ENCODE measurements at places on chromosomes 7 and 10.

GRCh38 chr10:26543567-26544306 lies 105.6 kb downstream of the APBB1IP start:
- no peak for DNase-seq

DNA sequence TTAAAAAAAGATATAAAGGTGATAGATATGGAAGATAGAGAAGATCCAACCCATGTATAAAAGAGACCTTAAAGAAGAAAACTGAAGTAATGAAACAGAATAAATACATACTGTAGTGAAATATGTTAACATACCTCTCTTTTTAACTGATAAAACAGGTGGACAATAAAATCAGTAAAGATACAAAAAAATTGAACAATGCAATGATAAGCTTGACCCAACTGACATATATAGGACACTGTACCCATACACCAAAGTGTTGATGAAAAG lies 17.4 kb upstream of the PRF1 start:
- DNase-seq, result no peak

DNA sequence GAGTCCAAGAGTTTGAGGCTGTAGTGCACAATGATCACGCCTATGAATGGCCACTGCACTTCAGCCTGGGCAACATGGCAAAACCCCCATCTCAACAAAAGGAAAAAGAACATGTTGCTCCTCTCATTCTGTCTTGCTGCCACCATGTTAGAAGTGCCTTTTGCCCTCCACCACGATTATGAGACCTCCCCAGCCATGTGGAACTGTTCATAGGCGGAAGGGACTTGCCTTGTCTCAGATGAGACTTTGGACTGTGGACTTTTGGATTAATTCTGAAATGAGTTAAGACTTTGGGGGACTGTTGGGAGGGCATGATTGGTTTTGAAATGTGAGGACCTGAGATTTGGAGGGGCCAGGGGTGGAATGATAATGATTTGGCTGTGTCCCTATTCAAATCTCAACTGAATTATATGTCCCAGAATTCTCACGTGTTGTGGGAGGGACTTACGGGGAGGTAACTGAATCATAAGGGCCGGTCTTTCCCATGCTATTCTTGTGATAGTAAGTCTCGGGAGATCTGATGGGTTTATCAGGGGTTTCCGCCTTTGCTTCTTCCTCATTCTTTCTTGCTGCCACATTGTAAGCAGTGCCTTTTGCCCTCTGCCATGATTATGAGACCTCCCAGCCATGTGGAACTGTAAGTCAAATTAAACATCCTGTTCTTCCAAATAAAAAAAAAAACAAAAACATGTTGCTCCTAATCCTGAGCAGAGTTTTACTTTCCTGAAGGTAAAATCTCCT lies 22.3 kb downstream of the DLG5 start:
- DNase-seq, result no peak

DNA sequence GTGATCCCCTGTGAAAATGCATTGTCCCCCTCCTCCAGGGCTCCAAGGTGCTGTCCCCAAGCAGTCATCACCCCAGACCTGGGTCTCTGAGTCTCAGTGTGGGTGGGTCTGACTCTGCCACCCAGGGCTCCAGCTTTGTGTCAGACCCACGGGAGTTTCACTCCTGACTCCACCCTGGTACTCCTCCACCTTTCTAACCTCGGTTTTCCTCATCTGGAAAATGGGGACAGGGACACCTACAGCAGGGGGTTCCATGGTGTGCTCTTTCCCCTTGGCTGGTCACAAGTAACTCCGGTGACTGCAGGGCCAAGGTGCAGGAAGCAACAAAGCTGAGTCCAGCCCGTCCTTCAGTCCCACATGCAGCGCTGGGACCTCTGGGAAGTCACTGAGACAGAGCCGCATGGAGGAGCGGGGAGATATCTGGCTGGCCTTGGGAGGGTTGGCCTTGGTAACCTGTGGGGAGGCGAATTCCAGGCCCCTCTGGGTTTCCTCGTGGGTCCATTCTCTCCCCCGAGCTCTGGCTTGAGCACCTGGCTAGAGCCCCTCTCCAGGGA lies 41.8 kb upstream of the RABGEF1 start:
- no peak for DNase-seq

- DNase-seq, result no peak
Observed at GRCh38 chr10:101120884-101121653, 10.0 kb upstream of the TLX1 start.

DNA sequence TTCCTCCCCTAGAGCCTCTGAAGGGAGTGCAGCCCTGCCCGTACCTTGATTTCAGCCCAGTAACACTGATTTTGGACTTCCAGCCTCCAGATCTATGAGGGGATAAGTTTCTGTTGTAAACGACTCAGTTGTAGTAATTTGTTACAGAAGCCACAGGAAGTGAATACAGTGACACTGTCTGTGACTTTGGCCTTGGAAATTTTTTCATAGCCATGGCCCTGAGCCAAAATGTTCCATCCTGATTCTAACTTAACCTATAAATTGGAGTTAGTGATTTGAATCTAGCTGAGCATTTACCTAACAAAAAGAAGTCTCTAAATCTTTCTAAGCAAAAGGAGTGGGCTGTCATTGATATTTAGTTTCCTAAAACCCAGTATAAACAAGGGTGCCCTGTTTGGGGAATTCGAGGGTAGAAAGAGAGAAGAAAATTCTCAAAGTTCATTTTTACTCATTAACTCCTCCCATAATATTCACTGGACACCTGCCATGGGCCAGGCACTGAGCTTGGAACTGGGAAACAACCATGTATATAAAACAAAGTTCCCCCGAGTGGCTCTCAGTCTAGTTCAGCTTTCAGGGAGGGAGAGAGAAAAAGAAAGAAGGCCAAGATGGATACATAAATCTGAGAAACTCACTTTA lies 162.3 kb downstream of the SKIDA1 start:
- DNase-seq, result no peak

DNA sequence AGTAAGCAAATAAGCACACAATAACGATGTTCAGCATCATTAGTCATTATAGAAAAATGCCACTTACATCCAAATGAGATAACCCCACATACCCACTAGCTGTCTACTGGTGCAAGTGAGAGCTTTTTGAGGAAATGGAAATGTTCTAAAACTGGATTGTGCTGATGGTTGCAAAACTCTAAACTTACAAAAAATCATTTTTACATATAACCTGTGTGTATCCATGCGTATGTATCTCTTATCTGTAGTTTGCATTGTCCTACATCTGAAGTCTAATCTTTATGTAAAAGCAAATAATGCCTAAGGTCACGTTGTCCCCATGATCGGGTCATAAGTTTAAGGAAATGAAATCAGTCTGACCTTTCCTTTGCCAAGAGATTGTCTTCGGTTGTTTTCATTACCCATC lies 81.6 kb upstream of the DNAJB6 start:
- DNase-seq, result no peak

DNA sequence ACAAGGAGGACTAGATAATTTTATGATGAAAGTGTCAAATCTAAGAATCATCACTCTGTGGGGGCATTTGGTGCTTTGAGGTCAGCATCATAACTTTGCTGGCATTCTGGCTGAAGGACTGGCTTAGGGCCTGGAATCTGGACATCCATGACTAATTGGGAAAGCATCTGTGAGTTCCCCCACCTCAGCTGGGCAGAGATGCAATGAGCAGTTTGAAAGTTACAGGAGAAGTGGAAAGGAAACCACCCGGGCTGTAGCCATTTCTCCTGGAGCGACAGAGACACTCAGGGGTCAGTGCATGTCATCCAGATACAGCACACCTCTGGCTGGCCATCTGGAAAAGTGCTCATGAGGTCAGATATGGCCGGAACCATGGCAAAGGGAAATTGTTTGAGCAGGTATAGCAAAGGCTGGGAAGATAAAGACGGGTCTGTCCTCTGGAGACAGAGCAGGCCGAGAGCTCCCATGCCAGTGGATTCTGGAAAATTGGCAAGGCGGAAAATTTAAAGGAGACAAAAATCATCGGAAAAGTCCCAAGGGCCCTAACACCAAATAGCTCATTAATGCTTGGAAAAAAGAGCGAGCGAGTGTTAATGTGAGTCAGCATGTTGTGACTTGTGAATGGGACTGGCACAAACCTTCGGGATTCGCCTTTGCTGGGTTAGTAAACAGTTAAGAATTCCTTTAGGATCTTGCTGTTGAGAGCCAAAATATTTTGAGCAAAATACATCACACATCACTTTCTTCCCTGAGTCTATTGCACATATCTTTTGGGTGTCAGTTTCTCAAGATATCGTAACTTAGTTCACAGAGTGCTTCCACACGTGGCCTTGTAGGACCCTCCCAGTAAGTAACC lies 188.4 kb upstream of the AGK start:
- no peak for DNase-seq

DNA sequence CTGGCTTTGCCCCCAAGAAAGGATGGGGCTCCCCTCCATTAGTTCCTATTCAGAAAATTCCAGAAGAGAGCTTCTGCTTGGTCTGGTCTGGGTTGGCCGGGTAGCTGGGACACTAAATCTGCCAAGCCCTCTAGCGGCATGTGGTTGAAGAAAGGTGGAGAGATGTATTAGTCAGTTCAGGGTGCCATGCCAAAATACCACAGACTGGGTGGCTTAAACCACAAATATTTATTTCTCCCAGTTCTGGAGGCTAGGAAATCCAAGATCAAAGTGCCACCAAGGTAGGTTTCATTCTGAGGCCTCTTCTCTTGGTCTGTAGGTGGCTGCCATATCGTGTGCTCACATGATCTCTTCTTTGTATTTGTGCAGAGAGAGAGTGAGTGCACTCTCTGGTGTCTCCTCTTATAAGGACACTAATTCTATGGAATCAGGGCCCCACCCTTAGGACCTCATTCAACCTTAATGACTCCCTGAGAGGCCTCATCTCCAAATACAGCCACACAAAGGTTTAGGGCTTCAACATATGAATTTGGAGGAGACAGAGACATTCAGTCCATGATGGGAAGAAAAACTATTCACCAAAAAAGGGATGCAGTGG lies 38.7 kb upstream of the MTPAP start:
- DNase-seq, result no peak

DNA sequence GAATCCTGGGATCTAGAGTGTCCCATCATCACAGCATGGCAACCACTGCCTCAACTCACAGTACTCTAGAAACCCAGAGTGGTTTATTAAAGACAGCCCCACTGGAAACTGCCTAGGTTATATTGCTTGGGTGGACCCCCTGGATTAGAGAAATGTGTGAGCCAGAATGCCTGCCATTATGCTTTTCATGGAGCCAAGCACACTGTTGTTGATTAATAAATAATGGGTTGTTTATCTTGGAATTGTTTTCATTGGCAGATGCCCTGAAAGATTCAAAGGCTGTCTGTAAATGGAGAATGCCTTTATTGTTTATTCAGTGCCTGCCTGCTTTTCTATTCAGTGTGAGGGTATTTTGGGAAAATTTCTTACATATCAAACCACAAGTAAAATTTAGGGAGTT lies 52.1 kb downstream of the GNAI1 start:
- no peak for DNase-seq

- DNase-seq, result no peak
Observed at GRCh38 chr7:132435016-132435990, 141.0 kb downstream of the PLXNA4 start.

DNA sequence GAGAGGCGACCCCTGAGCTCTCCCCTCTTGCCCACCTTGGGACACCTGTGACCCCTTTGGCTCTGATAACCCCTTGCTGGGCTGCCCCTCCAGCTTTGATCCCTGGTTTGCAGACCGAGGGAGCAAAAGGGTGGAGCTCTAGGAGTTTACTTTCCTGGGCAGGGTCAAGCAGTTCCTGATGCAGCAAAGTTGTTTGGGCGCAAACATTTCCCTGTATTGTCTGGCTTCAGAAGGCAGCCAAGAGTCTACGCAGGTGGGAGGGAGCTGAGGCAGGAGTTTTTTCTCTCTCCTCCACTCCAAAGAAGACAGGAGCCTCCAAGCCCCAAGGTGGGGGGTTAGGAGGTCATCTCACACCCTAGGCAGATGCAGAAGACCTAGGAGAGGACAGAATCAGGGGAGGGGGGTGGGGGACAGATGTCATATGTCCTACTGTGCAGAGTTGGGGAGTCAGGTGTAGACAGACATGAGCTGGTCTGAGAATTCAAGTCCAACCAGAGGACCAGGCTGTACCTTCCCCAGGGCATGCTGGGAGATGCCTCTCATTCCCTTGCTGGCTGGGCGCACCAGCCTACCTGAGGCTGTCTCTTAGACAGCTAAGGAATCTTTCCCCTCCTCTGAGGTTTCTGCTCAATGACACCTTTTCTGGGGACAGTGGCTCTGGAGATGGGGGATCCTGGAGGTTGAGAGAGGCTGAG lies 20.5 kb downstream of the TMEM270 start:
- DNase-seq, result no peak

DNA sequence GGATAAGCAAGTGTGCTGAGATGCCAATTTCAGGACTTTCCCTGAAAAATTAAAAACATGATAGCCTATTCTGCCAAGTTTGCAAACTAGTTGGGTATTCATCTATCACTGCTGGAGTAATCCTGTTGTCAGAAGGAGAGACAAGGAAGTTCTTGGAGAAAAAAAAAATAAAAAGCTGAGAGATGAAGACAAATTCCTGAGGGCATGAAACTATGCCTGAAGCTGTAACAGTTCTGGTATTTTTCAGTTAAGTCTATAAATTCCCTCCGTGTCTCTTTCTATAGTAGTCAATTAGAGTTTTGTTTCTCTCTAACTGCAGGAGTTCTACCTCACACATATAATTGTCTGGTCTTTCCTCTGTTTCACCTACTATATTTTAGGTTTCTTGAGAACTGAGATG lies 95.7 kb downstream of the DGKB start:
- DNase-seq, result no peak

DNA sequence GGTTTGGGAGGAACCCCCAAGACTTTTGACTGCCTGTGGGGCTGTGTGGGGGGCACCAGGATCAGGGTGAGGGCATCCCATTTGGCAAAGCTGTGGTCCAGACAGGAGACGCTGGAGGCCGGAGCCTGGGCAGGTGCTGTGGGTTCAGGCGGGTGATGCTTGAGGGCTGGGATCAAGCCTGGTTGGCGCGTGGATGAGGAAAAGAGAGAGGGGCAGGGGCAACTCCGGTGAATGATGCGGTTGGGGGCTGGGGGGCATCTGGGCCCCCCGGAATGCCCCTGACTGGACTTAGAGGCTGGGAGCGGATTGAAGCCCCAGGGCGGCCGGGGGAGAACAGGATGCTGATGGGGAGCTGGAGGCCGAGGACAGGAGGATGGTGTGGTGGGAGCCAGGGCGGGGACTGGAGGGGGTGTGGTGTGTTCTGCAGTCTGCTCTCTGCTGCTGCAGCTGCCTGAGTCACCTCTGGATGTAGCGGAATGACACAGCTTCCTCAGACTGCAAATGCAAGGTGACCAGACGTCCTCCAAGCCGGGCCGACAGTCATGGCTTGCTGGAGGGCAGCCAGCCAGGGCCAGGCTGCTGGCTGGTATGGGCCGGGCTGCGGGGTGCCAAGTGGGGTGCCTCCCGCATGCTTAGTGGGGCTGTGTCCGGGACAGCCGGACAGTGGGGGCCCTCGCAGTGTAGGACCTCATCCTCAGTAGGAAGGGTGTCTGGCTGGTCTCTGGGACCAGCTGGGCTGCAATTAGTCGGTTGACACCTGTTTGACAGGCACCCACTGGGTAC lies 3.2 kb downstream of the MAFK start:
- DNase-seq, result no peak

DNA sequence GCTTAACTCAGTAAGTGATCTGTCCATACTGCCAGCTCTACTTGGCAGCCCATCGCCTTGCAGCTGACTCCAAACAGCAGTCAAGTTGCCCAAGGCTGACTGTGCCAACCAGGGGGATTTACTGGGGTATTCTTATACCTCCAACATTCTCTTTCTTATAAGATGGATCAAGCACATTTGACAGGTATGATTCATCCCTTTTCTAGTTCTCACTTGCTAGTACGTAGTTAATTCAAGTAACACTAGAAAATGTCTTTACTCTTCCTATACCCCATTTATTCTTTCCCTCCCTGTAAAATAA lies 77.0 kb downstream of the SLC25A13 start:
- no peak for DNase-seq

GRCh38 chr7:51160990-51161615 lies 155.5 kb downstream of the COBL start:
- peak; percentile 20 for DNase-seq

Measured in activated T-helper 9 cell treated with anti-CD3 and anti-CD28 coated beads, Interleukin-2, amount 50 U/mL, for 16 hours (primary cell).